ENCODE measurements at places on chromosomes 12 and 14.

DNA sequence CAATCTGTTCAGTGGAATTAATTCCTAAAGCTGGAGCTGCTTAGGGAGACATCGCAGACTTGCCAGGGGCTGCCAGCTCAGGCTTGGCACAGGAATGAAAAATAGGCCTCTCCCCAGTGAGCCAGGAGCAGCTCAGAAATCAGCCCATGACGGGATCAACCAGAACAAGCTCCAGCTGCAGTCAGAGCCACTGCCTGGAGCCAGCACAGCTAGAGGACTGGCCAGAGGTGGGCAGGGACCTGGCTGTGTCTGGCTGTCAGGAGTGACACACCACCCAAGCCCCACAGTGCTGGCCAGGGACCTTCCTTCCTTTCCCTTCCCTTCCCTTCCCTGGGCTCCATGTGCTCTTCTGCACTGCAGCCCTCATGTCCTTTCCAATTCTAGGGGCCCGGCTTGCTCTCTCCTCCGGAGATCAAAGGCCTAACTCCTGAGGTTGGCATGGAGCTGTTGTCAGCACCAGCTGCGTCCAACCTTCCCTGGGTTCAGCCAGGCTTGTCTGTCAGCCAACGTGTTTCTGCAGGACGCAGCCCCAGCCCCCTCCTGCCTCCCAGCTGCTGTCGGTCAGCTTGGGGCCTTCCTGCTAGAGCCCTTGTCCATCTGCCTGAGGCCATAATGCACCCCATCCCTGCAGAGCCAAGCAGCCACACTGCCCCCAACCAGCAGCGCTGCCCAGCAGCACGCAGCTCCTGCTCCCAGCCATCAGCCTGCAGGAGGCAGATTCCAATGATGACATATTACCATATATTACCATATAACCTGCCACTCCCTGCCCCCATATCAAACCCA lies 149.3 kb downstream of the CALM1 start:
- DNase-seq, result no peak

DNA sequence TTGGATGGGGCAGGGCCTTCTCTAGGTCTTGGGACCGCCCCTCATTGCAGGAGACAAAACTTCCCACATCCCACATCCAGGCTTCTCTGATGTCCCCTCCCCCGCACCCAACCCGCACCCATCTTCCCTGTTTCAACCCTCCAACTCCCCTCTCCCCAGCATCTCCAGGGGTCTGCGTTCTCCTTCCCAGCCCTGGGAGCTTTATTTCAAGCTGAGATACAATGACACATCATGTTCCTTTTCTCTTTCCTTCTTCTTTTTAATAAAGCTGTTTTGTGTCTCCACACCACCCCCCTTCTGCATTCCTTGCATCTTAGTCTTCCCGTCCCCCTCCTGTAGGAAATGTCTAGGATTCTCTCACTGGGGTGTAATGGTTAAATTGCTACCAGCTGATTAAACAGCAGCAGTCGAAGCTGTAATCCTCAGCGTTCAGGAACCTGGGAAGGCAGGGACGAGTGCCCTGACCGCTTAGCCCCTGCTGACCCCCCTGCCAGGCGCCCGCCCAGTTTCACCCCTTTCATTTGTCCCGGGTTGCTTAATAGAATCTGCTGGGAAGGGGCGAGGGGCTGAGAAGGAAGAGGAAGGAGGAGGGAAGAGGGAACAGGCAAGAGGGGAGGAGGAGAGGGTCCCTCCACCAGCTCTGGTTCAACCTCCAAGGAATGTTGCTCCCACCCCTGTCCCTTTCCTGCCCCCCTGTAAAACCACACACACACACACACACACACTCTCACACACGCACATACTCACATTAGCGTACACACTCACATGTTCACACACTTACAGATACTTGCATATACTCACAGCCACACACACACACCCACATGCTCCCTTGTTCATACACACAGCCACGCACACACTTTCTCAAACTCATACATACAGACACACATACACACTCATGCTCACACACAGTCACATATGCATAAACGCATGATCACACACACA lies 104.5 kb upstream of the MED13L start:
- no peak for DNase-seq

DNA sequence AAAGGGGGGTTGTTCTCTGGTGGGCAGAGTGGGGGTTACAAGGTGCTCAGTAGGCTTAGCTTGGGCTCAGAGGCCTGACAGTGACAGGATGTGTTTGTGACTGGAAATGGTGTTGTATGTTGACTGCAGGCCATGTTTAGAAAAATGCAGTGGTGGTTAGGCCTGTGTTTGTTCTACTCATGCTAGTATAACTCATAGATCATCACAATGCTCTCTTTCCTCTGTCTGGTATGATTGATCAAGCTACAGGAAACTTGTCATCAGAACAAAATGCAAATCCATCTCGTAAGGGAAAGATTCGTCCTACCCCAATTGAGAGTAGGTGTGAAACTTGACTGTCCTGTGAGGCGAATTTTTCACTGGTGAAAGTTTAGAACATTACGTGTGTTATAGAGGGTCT lies 11.8 kb downstream of the TPH2 start:
- no peak for DNase-seq

DNA sequence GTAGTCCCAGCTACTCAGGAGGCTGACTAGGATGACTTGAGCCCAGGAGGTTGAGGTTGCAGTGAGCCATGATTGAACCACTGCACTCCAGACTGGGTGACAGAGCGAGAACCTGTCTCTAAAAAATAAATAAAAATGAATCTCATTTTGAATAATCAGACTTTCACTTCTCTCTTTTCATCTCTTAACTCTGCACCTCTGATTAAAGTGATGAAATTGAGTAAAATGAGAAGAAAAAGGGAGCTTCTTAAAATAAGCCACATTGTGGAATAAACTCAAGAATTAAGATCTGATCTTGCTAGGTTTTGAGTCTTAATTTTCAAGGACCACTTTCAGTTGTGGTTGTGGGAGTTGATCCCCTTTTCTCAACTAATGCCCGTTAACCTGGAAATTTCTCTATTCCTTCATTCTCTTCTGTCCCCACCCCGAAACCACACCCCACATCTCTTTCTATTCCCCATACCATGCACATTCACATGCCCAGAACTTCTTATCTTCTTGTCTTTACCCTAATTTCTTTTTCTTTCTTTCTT lies 70.9 kb upstream of the ETV6 start:
- no peak for DNase-seq

DNA sequence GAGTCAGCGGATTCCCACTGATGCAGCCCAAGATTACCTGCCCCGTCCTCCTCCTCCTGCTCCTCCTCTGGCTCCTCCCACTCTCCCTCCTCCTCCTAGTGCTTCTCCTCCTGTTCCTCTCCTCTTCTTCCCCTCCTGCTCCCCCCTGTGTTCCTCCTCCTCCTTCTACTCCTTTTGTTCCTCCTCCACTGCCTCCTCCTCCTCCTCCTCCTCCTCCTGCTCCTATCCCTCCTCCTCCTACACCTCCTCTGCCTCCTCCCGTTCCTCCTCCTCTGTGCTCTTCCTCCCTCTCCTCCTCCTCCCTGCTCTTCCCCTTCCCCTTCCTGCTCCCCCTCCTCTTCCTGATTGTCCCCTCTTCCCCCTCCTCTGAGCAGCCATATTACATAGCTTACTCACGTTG lies 141.3 kb downstream of the CACNA1C start:
- DNase-seq, result no peak

DNA sequence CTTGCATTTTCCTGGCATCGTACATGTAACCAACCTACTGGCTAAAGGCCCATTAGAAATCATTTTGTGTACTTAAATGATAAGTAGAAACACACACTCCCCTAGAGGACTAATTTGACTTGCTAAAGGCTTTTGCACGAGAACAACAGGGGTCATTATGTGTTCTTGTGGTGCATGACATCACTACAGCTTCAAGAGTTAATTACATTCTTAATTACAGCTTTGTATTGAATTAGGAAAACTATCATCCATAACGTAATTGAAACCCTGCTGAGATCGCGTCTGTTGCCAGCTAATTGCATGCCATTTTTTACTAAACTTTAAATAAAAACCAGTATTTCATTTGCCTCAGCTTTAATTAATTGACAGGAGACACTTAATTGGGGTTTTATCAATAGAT lies 51.4 kb downstream of the TMEM132C start:
- no peak for DNase-seq

DNA sequence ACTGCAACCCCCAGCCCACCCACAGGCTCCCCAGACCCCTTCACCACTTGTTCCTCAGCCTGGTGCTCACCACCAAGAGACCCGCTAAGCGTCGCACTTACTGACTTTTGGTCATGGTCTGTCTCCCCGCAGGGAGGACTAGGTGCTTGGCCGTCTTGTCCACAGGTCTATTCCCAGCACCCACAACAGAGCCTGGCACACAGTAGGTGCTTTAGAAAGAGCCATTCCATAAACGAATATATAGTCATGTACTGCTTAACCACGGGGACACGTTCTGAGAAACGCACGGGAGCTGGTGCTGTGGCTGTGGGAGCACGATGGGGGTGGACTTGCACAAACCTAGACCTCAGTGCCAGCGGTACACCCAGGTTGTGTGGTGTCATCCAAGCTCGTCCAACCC lies 34.0 kb downstream of the NCOR2 start:
- DNase-seq, result no peak

DNA sequence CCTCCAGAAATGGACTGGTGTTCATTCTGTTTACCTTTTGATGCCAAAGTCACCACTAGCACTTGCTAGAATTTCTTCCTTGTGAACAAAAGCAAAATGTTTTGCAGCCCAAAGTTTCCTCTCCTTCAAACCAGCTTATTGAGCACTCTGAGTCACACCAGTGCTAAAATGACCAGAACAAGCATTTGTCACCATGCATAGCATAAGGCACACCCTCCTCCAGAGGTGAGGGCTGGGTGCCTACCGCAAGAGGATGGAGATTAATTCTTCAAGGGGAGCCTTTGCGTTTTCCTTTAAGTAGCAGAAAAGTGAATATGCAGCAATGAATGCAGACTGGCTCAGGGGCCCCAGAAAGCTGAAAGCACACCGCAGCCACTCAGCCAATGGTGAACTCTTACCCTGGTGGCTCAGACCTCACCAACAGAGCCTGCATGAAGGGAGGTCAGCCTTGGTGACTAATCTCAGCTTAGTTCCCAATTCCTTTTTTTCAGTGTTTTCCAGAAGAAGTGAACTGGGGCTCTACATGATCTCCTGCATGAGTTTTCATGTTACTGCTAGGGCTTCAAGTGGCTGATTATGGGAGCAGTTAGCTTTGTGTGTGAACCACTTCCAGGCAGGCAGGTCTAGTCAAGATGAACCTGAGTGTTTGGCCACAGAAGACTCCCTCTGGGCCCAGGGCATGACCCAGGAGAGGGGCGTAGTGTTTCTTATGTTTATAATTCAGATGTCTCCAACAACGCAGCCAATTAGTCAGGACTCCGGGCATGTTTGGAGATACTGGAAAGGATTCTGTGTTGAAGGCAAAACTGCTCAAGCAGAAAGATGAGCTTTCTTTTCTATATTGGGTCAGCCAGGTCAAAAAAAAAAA lies 96.3 kb downstream of the PAX9 start:
- no peak for DNase-seq

- DNase-seq, result no peak
Measured at GRCh38 chr14:87815121-87815520, 177.9 kb downstream of the GALC start.

All from testis (tissue), 5 donors.